Endothelial cell (in vitro differentiated cells): ENCODE measurements at places on chromosomes 7 and 10. TPM values are rescaled to one million over a fixed set of nuclear protein-coding genes. Genes with fewer than 3 reads are reported as not detected.

DNA sequence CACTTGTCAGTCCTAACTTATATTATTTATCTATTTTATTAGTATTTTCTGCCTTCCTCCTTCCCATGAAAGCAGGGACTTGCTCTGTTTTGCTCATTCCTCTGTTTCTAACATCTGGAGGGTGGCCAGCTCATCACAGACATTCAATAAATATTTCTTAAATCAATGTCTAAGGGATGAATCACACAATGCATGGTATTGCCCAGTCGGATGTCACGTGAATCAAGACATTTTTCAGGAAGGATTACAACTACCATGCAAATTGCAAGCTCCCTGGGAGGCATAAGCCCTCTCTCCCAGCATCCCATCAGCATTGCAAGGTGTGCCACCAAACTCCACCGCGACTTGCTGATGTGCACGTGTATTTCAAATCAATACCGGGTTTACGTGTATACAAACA, 146.6 kb upstream of the RNF32 start:
- H3K27me3 ChIP-seq, result no peaks in the 10 kb centered on the region
- H3K36me3 ChIP-seq, result no peaks in the 10 kb centered on the region
- no peaks in the 10 kb centered on the region for H3K4me1 ChIP-seq
- no peak overlapping the region for H3K4me3 ChIP-seq

The PON2 gene
- 158 TPM for total RNA-seq

- H3K27ac ChIP-seq, result no peak overlapping the region
- no peak for DNase-seq
- H3K4me1 ChIP-seq, result peaks cover 3% of the 10 kb centered on the region
- no peaks in the 10 kb centered on the region for H3K27me3 ChIP-seq
Observed at GRCh38 chr10:62277971-62278370, 9.3 kb upstream of the RTKN2 start.

DNA sequence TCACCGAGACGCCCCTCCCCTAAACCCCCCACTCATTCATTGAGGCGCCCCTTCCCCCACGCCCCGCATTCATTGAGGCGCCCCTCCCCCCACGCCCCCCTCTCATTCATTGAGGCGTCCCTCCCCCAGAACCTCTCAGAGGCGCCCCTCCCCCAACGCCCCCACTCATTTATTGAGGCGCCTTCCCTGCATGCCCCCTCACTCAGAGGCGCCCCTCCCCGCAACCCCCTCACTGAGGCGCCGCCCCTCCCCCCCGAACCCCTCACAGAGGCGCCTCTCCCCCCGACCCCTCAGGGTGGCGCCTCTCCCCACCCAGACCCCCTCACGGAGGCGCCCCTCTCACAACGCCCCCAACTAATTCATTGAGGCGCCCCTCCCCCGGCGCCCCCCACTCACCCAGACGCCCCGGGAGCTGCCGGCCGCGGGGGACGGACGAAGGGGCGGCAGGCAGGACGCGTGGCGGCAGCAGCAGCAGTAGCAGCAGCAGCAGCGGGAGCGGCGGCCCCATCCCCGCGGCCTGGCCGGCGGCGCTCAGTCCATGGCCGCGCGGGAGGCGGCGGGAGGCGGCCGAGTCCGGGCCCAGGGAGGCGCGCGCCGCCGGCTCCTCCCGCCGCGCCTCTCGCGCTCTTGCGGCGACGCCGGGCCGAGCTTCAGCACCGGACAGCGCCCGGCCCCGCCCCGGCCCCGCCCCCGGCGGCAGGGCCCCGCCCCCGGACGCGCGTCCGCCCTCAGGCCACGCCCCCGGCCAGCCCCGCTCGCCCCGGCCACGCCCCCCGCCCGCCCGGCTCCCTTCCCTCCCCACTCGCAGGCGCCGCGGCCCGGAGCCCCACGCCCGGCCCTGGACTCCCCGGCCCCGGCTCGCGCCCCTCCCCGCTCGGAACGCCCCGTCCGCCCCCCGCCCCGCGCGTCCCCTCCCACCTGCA, at the start of gene PTPRN2:
TSS of gene PTPRN2 (minus strand) at position 662 of the 923 bp plus-strand sequence.
- no peak within 1 kb of the TSS for H3K27ac ChIP-seq
- no peak within 1 kb of the TSS for H3K4me3 ChIP-seq
- peaks cover 9% of the 10 kb centered on the region for H3K27me3 ChIP-seq
- H3K4me1 ChIP-seq, result no peaks in the 10 kb centered on the region

The CACNB2 gene
- 1.5 TPM for total RNA-seq

GRCh38 chr10:5587151-5588079, 62.7 kb downstream of the CALML3 start:
- no peak for DNase-seq
- peaks cover 69% of the 10 kb centered on the region for H3K4me1 ChIP-seq
- no peak overlapping the region for H3K4me3 ChIP-seq
- H3K36me3 ChIP-seq, result no peaks in the 10 kb centered on the region

The DUS4L gene
- 10.0 TPM for total RNA-seq

The SLC26A3 gene
- not detected for total RNA-seq

The EPHA1 gene
- 7.1 TPM for total RNA-seq

DNA sequence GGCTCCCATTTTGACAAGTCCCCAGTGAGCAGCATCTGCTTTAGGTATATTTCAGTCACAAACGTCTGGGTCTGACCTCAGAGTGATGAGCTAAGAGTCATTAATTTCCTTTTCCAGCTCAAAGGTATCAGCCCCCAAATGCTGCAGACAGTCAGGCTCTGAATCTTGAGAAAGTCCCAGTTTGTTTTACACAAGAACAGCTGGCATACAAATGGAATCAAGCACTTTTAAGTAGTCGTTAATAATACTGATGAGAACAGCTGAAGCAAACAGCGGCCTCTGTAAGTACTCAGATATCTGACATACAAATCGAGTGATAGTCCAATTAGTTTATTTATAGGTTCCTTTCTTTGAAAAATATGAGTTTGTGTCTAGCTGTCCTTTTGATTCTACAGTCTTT, 49.4 kb upstream of the MSRB2 start:
- no peak overlapping the region for H3K27ac ChIP-seq
- peaks cover under 1% of the 10 kb centered on the region for H3K4me1 ChIP-seq
- H3K4me3 ChIP-seq, result no peak overlapping the region
- no peaks in the 10 kb centered on the region for H3K36me3 ChIP-seq
- no peaks in the 10 kb centered on the region for H3K27me3 ChIP-seq

The CDHR3 gene
- total RNA-seq, result 10.6 TPM

- no peaks in the 10 kb centered on the region for H3K36me3 ChIP-seq
- DNase-seq, result no peak
Observed at GRCh38 chr10:44965104-44965503, 5.5 kb downstream of the RASSF4 start.

DNA sequence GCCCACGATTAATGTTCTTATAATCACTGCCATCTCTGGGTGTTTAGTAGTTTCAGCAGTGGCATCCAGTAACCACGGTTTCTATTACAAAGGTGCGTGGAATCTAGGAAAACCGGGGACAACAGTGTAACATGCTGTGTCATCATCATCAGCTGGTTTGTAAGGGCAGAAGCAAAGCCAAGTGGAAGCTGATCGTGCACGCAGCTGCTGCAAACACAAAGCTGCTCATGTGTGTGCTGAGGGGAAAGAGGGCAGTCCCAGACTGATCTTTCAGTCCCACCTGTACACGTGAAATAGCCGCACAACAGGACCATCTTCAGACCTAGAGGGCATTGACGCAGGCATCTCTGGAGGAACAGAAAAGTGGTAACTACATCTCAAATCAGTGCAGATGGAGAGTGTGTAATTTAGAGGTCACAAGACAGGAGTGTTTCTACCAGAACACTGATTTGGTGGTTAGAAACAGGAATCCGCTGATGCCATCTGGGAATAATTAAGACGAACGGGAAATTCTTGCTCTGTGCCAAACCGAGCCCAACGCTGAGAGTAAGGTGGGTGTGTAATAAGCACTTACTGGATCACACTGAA, 13.4 kb downstream of the ANKRD16 start:
- H3K4me3 ChIP-seq, result no peak overlapping the region
- H3K27ac ChIP-seq, result no peak overlapping the region
- DNase-seq, result no peak

DNA sequence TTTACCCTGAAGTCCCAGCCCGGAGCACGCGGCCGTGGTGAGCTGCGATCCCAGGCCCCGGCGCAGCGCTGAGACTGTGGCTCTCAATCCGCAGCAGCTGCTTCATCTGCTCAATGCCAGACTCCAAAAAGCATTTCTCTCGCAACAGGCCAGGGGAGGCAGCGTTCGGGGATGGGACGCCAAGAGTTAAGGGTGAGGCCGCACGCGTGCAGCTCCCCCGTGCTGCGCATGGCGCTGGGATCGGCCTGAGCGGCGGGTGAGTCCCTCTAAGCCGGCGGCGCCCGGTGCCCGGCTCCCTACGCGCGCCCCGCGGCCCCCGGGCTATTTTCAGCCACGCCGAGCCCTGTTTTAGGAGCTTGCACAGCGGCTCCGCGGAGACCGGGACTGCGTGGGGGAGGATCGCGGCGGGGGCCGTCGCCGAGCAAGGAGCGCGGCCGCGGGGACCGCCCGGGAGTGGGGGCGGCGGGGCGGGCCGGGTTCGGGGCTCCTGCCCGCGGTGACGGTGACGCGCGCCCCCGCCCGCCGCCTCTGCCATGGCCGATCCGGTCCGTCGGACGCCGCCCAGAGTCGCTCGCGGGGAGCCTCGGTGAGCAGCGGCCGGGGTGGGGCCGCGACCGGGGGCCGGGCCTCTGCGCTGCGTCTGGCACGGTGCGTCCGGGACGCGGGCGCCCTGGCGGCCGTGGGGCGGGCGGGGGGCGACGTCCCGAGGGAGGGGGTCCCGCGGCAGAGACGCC, 29.4 kb upstream of the JAKMIP3 start:
- H3K27me3 ChIP-seq, result peaks cover 15% of the 10 kb centered on the region
- no peaks in the 10 kb centered on the region for H3K36me3 ChIP-seq
- no peak overlapping the region for H3K27ac ChIP-seq
- peak; percentile 31 for DNase-seq

- no peak overlapping the region for H3K4me3 ChIP-seq
- no peak overlapping the region for H3K27ac ChIP-seq
- H3K27me3 ChIP-seq, result no peaks in the 10 kb centered on the region
- H3K4me1 ChIP-seq, result no peaks in the 10 kb centered on the region
- no peak for DNase-seq
- H3K36me3 ChIP-seq, result no peaks in the 10 kb centered on the region
Observed at GRCh38 chr7:91181949-91182348, 82.3 kb upstream of the FZD1 start.

DNA sequence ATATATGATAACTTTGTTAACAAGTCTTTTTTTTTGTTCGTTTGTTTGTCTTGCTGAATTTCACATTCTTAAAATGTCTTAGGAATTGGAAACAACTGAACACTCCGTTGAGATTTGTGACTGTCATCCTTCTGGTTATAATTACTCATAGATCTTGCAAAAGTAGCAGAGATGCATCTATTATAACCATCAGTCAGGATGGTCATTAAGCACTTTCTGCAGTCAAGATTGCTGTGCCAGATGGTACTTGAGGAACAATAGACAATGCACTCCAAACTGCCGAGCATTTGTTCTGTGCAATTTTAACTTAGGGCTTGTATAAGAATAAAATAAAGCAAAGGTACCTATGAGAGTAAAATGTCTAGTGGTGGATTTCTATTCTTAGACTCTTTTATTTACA, 710.1 kb upstream of the KCND2 start:
- no peak overlapping the region for H3K27ac ChIP-seq
- DNase-seq, result no peak
- H3K27me3 ChIP-seq, result no peaks in the 10 kb centered on the region
- no peaks in the 10 kb centered on the region for H3K4me1 ChIP-seq
- no peaks in the 10 kb centered on the region for H3K36me3 ChIP-seq

GRCh38 chr7:150927956-150928344, 50.2 kb downstream of the KCNH2 start:
- H3K27me3 ChIP-seq, result no peaks in the 10 kb centered on the region
- H3K4me1 ChIP-seq, result no peaks in the 10 kb centered on the region
- H3K4me3 ChIP-seq, result no peak overlapping the region
- H3K36me3 ChIP-seq, result no peaks in the 10 kb centered on the region

- no peak for DNase-seq
- peak overlapping the region; percentile 59 for H3K27ac ChIP-seq
- H3K4me3 ChIP-seq, result peak overlapping the region; percentile 89
- H3K27me3 ChIP-seq, result no peaks in the 10 kb centered on the region
Observed at GRCh38 chr10:6164271-6165095, 38.2 kb upstream of the PFKFB3 start.

GRCh38 chr10:1205450-1206030, 149.4 kb downstream of the WDR37 start:
- peaks cover 6% of the 10 kb centered on the region for H3K27me3 ChIP-seq
- peaks cover 6% of the 10 kb centered on the region for H3K36me3 ChIP-seq
- DNase-seq, result no peak
- H3K4me3 ChIP-seq, result no peak overlapping the region
- H3K4me1 ChIP-seq, result no peaks in the 10 kb centered on the region
- H3K27ac ChIP-seq, result no peak overlapping the region

The TRIM50 gene
- total RNA-seq, result 0.54 TPM

GRCh38 chr10:69089638-69090599, 2.0 kb downstream of the SRGN start:
- peaks cover 2% of the 10 kb centered on the region for H3K27me3 ChIP-seq
- no peak for DNase-seq
- H3K36me3 ChIP-seq, result no peaks in the 10 kb centered on the region
- H3K4me3 ChIP-seq, result no peak overlapping the region
- H3K4me1 ChIP-seq, result peaks cover 25% of the 10 kb centered on the region

DNA sequence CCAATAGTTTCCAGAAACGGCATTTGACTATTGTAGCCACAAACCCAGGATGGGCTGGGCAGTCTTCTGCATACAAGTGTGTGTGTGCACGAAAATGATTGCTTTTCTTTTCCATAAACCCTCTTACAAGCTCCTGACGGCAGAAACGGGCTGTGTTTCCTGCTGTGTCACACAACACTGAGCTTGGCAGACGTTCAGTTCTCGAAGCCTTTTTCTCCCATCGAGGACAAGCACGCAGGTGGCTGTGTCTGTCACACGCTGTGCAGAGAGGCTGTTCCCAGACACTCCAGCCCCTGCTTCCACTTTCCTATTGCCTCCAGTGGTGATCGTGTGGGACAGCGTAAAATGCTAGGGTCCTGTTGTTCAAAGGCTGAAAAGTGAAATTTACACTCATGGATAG, 32.1 kb downstream of the RBAK start:
- H3K36me3 ChIP-seq, result no peaks in the 10 kb centered on the region
- no peak overlapping the region for H3K4me3 ChIP-seq
- no peak for DNase-seq

- DNase-seq, result no peak
- H3K4me3 ChIP-seq, result peak overlapping the region; percentile 1
- H3K27ac ChIP-seq, result peak overlapping the region; percentile 70
- peaks cover 5% of the 10 kb centered on the region for H3K36me3 ChIP-seq
Observed at GRCh38 chr7:157004521-157005455, 5.7 kb downstream of the MNX1 start.

DNA sequence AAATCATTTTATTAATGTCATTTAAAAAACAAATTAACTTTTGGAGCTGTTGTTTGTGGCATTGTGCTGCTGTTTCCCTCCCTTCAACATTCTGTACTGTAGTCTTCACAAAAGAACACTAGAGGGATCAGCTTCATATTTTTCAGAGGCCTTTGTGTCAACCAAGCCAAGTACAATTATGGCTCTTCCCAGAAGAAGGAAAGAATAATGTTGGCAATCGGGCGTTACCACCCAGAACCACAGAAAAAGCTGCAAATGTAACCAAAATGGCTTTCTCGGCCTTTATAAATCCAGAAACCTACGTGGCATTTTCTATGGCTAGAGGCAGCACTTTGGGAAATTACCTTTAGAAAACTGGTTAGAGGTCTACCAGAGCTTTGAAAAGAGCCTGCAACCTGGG, 98.8 kb upstream of the COL1A2 start:
- H3K4me1 ChIP-seq, result no peaks in the 10 kb centered on the region
- no peak overlapping the region for H3K4me3 ChIP-seq
- no peaks in the 10 kb centered on the region for H3K27me3 ChIP-seq
- no peaks in the 10 kb centered on the region for H3K36me3 ChIP-seq
- DNase-seq, result no peak

GRCh38 chr7:13047061-13047460, 359.6 kb downstream of the ARL4A start:
- H3K36me3 ChIP-seq, result no peaks in the 10 kb centered on the region
- no peak overlapping the region for H3K27ac ChIP-seq
- DNase-seq, result no peak
- no peaks in the 10 kb centered on the region for H3K27me3 ChIP-seq
- H3K4me1 ChIP-seq, result no peaks in the 10 kb centered on the region
- no peak overlapping the region for H3K4me3 ChIP-seq
